Chondrocyte (in vitro differentiated cells): ENCODE measurements at places on chromosomes 11 and 22.
A peak's percentile ranks its signal among the peaks of the same experiment; 100 is the strongest.

GRCh38 chr11:32029721-32030120 is 61.2 kb upstream of the RCN1 start:
- DNase-seq, result no peak

GRCh38 chr11:117626576-117626975 is 170.4 kb downstream of the DSCAML1 start:
- no peak for DNase-seq

DNA sequence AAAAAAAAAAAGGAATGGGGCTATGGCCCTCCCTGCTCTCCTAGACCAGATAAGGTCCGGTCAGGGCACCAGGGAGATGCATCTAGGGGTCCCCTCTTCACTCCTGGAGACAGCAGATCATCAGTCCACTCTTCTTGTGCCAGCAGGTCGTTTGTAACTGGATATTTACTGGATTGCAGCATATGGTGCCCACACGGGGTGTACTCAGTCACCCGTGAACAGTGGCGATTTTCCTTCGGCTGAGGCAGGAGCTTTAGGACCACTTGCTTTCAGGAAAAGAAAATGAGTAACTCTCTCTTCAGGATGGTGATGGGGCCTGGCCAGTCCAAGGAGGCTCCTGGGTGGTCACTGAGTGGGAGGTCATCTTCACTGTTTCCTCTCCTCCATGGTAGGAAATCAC is 38.3 kb upstream of the RAB1B start:
- DNase-seq, result no peak

DNA sequence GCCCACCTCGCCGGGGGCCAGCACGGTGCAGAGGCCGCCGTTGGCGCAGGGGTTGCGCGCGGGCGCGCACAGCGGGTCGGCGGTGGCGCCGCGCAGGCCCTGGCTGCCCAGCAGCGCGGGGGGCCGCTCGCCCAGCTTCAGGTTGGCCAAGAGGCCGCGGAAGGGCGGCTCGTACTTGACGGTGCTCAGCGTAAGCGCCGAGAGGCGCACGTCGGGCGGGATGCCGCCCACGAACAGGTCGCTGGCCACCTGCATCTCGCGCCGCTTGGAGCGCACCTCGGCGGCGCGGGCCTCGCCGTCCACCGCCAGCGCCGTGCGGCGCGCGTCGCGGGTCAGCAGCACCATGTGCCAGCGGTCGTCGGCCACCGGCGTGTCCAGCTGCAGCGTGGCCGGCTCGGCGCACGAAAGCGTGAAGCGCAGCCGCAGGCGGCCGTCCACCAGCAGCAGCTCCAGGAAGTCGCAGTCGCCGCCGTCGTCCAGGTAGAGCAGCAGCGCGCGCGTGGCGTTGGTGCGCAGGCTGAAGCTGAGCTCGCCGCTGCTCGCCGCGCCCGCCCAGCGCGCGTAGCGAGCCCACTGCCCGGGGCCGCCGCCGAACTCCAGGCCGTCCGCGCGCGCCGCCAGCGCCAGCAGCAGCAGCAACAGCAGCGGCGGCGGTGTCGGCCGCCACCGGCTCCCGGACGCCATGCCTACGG is 9.8 kb downstream of the NRXN2 start:
- peak; percentile 63 for DNase-seq

GRCh38 chr22:35220221-35220620 is 37.1 kb upstream of the HMGXB4 start:
- no peak for DNase-seq

GRCh38 chr22:25551396-25551795 is 13.1 kb upstream of the GRK3 start:
- DNase-seq, result no peak

DNA sequence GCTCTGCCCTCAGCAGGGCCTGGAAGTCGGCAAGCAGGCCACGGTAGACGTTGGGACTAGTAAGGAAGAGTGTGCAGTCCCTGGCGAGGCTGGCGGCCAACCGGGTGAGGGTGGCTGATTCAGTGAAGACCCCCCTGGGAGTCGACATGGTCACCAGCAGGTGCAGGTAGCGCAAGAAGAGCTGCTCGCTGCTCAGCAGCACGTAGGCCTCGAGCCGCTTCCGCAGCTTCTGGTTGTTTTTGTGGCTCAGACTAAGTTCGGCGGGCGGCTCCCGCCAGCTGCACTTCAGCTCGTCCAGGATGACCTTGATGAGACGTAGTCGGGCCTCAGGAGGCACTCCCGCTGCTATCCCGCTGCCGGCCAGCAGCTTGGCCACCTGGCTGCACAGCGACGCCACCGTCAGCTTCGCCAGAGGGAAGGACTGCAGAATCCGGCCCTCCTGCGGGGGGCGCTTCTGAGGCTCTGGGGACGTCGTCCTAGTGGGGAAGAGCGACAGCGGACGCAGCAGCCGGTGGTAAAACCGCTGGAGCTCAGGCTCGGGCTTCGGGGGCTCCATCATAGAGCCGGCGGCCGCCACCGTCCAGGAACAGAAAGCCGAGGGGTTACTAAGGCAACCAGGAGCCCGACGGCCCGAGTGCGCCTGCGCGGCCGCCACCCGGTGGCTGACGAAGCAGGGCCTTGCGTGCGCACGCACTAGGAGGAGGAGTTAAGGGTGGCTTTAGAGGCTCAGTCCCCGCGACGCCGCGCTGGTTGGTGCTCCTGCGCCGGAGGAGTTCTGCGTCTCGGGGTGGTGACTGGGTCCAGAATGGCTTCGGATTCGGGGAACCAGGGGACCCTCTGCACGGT is at the start of the genes CCDC87 and CCS:
TSS of gene CCDC87 (minus strand) at position 607 of the 846 bp plus-strand sequence. CDS start at position 559, 48 bp downstream.
TSS of gene CCS (plus strand) at position 729 of the 846 bp plus-strand sequence. CDS start at position 806, 77 bp downstream.
- DNase-seq, result peak; percentile 99
